ENCODE measurements at places on chromosomes 4 and X.

DNA sequence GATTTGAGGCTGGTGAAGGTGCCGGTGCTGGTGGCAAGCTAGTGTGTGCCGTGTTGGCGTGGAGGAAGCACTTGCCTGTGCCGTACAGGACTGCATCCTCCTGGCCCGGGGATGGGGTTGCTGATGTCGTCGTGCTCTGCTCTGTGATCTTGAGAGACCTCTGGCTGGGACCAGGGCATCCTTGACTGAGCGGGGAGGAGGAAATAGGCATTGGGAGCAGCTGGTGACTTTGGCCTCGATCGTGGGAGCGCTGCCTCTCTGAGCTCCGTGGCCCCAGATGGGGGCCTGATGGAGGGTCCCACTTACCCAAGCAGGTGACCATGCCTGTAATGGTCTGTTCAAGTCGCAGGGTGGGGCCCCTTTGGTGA is 31.5 kb upstream of the CLCN4 start:
- no peak for DNase-seq

- no peak for DNase-seq
Observed at GRCh38 chr4:3384771-3385710, 56.7 kb upstream of the HGFAC start.

GRCh38 chr4:56856656-56857055 is 35.2 kb upstream of the SPINK2 start:
- DNase-seq, result no peak

GRCh38 chrX:6021316-6022091 is 207.2 kb downstream of the NLGN4X start:
- no peak for DNase-seq

DNA sequence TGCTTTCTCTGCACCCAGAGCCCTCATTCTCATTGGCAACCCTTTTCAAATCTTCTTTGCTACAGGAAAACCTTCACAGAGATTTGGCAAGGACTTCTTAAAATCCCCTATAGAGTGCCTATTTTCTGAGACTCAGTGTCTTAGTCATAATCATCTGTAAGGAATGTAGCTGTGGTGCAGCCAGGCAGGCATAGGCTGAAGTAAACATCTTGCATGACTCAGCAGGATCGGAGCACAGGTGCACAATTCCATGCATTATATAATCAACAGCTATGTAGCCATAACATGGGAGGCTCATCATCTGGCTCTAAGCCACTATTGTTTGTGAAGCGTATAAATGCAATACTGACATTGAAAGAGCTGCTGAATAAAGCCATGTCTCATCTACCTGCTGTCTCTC is 368.8 kb downstream of the MAGEE1 start:
- no peak for DNase-seq

DNA sequence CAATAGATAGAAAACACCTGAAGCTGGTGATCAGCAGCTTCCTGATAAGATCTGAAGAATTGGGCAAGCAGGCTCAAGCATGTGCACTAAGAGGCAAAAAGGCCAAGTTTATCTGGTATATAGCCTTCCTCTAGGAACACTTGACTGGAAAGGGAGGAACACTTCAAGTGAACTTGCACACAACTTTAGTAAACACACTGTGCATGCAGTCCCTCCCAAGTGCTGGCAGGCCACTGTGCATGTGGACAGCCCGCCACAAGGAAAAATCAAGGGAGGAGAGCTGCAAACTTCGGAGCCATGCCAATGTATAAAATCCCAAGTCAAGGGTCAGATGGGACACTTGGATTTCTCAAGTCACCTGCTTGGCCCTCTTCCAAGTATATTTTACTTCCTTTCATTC is 645.8 kb upstream of the NDST4 start:
- DNase-seq, result no peak

DNA sequence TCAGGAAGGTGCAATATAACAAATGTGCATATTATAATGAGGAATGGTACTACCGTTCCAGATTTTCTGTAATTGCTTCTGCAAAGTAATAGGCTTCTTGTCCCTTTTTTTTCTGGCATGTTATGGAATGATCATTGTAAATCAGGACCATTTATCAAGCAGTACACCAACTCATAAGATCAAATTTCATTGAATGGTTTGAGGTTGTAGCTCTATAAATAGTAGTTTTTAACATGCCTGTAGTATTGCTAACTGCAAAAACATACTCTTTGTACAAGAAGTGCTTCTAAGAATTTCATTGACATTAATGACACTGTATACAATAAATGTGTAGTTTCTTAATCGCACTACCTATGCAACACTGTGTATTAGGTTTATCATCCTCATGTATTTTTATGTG is 12.6 kb downstream of the IBSP start:
- no peak for DNase-seq

All from stimulated activated CD8-positive, alpha-beta memory T cell treated with anti-CD3 and anti-CD28 coated beads, Interleukin-12 subunit alpha, Interleukin-12 subunit beta, amount 100 ng/mL, for 4 hours (primary cell).